ENCODE measurements at places on chromosomes 13 and 19. TPM values are rescaled to one million over a fixed set of nuclear protein-coding genes. Genes with fewer than 3 reads are reported as not detected.

- DNase-seq = no peak
Measured at GRCh38 chr13:76570510-76570971, 315.7 kb downstream of the KCTD12 start.

- no peak for DNase-seq
Measured at GRCh38 chr19:38175422-38175821, 48.6 kb downstream of the DPF1 start.

DNA sequence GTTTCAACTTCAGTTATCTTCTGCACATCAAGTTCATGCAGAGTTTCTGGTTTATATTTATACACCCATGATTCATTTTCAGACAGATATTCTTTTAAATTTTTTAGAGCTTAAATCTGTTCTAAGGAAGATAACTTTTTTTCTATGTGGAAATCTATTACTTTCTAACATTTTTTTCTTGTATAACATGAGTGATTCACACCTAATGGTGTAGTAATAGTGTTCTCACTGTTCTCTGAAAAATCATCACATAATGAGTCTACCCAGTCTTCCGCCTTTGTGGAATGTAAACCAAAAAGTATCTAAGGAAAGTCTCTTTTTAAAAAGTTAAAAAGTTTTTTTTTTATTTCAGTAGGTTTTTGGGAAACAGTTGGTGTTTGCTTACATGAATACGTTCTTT lies 70.8 kb downstream of the FNDC3A start:
- no peak for DNase-seq

The KRI1 gene
- 36.3 TPM for polyA plus RNA-seq

DNA sequence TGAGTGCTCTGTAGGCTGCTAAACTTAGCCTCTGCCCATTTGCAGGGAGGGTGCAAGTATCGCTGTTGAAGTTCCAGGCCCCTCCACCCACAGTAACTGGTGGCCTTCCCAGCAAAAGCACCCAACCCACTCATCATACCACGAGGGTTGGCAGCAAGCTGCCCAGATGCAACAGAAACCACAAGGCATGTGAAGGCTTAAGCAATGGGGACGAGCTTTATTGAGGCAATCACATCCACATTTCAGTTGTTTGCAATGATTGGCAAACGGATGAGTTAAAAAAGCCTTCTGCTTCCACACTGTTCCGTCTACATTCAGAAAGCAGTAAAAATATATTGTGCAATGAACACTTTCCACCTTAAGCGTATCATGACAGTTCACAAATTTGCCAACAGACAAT lies 10.3 kb downstream of the GJB6 start:
- DNase-seq = no peak

Data from CD4-positive, alpha-beta memory T cell (primary cell).